ENCODE measurements at places on chromosomes 1 and 21.

DNA sequence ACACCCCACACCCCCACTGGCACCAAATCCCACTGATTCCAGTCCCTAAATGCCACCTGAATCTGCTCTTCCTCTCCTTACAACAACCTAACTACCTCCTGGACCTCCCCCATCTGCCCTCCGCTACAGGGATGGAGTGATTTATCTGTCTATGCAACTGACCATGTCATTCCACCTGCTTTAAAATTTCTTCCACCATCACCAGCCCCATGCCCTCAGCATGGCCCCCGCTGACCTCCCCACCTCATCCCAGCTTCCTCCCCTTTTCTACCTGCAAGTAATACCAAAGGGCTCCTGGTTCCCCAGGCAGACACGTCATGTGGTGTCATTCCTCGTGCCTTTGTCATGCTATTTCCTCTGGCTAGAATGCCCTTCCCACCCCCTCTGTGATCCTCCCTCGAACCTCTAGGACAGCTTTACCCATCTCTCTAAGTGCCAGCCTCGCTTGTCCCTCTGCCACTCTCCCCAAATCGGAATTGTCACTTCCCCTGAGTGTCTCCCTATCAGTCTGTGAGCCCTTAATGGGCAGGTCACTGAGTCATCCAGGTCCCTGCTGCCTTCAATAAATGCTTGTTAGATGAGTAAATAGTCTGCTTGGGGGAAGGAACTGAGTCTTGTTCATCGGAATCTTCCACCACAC, 3.7 kb downstream of the GJB4 start:
- DNase-seq = no peak
- no peak overlapping the region for H3K27ac ChIP-seq
- no peaks in the 10 kb centered on the region for H3K36me3 ChIP-seq
- no peak overlapping the region for H3K4me3 ChIP-seq
- H3K27me3 ChIP-seq = no peaks in the 10 kb centered on the region

GRCh38 chr1:198167436-198167934, 10.7 kb downstream of the NEK7 start:
- no peak overlapping the region for H3K4me3 ChIP-seq
- no peaks in the 10 kb centered on the region for H3K36me3 ChIP-seq
- DNase-seq = no peak
- peaks cover 43% of the 10 kb centered on the region for H3K4me1 ChIP-seq
- H3K27ac ChIP-seq = no peak overlapping the region

DNA sequence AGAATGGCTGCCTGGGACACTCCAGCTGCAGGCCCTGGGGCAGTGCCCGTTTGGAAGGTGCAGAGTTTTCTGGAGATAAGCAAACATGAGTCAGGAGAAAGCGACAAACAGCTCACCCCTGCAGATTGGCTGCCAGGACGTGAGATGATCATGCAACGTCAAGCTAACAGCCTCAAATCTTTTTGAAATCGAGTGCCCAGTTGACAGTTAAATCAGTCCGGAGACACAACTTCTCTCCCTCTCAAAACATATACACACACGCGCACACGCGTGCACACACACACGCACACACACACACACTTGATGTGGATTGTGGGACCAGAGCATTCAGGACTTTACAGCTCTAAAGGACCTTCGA, 49.4 kb downstream of the TENT5C start:
- no peak overlapping the region for H3K4me3 ChIP-seq
- H3K27me3 ChIP-seq = no peaks in the 10 kb centered on the region
- H3K36me3 ChIP-seq = no peaks in the 10 kb centered on the region
- no peaks in the 10 kb centered on the region for H3K4me1 ChIP-seq
- DNase-seq = no peak

- H3K27me3 ChIP-seq = no peaks in the 10 kb centered on the region
- H3K4me1 ChIP-seq = no peaks in the 10 kb centered on the region
- no peak for DNase-seq
- H3K4me3 ChIP-seq = no peak overlapping the region
- no peak overlapping the region for H3K27ac ChIP-seq
Observed at GRCh38 chr1:247430434-247430833, 14.5 kb downstream of the NLRP3 start.
